ENCODE measurements at places on chromosomes 13 and 19.
A peak's percentile ranks its signal among the peaks of the same experiment; 100 is the strongest.

DNA sequence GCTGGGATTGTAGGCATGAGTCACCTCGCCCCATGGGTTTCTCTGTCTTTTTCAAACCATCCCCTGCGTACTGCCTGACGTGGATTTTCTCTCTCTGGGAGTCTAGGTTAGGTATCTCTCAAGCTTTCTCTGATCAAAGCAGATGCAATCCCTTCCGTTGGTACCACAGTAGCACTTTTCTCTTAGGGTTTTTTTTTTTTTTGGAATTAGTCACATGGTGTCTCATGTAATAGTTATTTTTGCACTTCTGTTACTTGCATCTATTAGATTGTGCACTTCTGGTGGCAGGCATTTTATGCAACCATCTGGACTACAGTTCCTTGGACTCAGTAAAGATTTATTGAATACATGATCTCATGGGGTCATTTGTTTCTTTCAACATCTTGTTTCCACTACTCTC, 72.1 kb downstream of the GPC6 start:
- peak; percentile 22 for DNase-seq

- DNase-seq: no peak
Measured at GRCh38 chr13:73223372-73223781, 164.6 kb downstream of the KLF5 start.

- no peak for DNase-seq
Measured at GRCh38 chr19:36169084-36169760, 17.0 kb upstream of the COX7A1 start.

DNA sequence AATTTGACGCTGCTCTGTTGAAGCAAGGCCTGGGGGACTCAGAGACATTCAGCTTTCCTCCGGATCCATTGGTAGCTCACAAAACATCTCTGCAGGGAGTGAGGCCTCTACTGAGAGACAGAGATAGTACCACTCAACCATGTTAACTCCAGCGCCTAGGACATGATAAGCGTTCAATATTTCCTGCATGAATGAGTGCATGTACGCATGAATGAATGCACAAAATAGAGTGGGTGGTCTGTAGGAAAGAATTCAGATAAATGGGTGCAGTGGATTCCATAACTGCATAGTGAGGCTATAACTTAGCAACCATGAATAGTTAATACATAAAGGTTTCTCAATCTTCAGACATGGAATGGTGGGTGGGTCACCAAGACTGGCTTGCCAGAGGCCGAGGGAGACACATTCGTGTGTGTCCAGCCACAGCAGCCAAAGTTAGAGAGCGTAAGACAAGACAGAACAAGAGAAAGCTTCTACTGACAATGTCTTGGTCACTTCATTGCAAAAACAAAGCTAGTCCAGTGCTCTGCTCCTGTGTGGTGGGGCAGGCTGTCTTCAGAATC, 36.3 kb upstream of the RCBTB2 start:
- no peak for DNase-seq

GRCh38 chr19:49442771-49443365, 1.5 kb upstream of the SLC17A7 start:
- DNase-seq: peak; percentile 93

Data from fibroblast of skin of scalp (primary cell).